Chondrocyte (in vitro differentiated cells): ENCODE measurements at places on chromosomes 1 and 21. TPM values are rescaled to one million over a fixed set of nuclear protein-coding genes. Genes with fewer than 3 reads are reported as not detected.

DNA sequence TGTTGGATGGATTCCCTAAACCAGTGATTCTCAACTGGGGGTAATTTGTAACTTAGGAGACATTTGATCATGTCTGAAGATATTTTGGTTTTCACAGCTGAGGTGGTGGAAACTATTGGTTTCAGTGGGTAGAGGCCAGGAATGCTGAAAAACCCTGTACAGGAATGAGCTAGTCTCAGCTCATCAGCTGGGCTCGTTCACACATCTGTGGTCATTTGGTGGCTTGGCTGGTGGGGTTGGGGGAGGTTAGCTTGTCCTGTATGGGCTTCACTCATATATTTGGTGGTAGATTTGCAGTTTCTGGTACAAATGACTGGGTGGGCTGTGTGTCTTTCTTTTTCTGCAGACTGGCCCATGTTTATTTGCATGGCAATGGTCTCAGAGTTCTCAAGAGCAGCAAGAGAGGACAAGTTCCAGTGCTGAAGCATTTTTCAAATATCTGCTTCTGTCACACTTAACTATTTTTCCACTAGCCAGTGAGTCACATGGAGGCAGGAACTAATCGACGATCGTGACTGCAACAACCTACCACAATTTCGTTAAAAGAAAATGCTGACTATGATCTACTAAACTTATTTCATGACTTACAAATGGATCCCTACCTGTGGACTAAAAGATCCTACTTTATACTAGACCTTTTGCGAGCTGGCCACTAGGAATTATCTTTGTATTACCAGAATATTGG lies 321.7 kb upstream of the PLXNA2 start:
- DNase-seq = no peak

DNA sequence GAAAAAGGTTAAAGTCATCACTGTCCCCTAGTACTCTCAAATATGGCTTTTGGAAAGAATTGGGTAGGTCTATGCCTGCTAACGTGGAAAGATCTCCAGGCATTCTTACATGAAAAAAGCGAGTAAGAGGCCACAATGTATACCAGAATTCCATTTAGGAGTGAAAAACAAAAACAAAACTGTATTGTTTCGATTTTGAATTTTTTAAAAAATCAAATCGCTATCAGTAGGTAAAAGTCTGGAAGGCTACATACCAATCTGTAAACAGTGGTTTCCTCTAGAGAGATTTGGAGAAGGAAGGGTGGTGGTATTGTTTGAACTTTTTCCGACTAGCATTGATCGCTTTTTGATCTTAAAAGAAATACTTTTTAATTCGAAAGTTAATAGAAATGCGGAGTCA lies 55.9 kb downstream of the RRAGC start:
- DNase-seq = no peak

LIX1L gene
- 50.3 to 57.1 TPM (median 53.0 TPM) in 3 replicates for total RNA-seq

ZNF683 gene
- total RNA-seq = not detected in 3 replicates

ZRANB2 gene
- total RNA-seq = 60.6 to 110 TPM (median 60.7 TPM) in 3 replicates

DNA sequence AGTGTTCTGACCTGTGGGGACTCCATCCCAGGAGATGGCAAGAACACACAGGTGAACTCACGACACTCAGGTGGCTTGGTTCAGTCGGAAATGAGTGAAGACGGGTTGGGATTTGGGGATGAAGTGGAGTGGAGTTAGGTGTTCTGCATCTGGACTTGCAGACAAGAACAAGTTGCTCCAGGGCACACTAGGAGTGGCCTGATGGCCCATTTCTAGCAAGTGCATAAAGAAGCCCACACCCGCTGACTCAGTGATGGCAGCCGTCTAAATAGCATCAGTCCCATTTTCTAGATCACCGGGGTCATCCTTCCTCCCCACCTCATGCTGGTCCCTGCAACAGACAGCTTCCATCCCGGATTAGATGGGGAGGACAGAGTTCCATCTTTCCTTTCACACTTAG lies 278.4 kb downstream of the C1orf94 start:
- DNase-seq = no peak

LAX1 gene
- total RNA-seq = 0.07 TPM in 1 of 3 replicates, not detected in the others

RGSL1 gene
- total RNA-seq = not detected in 3 replicates

DNA sequence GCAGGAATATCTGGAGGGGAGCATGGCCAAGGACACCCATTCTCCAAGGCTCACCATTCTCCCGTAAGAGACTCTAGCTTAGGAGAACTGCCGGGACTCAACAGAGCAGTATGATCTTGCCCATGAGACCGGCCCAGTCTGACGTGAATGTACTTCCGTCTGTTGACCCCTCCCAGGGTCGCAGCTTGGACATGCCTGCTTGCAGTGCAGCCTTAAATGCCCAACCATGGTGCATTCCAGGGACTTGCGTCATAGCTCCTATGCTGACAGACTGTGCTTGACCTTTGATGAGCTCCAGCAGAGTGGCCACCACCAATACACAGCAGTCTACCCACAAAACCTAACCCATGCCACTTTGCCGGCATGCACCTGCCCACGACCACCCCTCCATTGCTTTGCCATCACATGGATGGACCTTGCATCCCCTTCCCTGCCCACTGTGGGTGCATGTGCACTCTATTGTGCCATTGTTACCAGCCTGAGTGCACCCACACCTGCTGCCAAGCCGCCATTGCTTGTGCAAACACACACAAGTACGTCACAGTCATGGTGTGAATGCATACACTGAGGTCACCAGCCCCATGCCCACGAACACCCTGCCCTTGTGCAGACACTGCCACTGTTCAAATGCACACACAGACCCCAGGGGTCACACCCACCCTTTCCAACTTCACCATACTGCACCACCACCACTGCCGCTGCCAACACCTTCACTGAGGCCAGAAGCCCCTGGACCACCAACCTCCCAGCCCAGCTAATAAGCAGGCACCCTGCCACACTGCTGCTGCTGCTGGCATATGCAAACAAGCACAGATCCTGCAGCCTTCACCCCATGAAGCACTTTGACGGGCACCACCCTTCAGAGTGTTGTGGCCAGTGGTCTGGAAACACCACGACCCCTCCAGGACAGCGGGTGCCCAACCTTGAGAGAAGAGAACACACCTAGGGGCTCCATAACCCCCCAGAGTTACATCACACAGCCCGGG lies 1141.3 kb downstream of the BRINP3 start:
- peak; percentile 79 for DNase-seq

GRCh38 chr1:86169625-86170024 lies 13.1 kb upstream of the COL24A1 start:
- no peak for DNase-seq

C1orf94 gene
- not detected in 3 replicates for total RNA-seq

- no peak for DNase-seq
Measured at GRCh38 chr1:186739515-186739914, 59.3 kb upstream of the PTGS2 start.

FCRLB gene
- total RNA-seq = 0.28 to 0.35 TPM in 2 of 3 replicates, not detected in the other

- no peak for DNase-seq
Measured at GRCh38 chr1:66346873-66347272, 187.1 kb upstream of the SGIP1 start.
